ENCODE measurements at places on chromosomes 6 and 20.

DNA sequence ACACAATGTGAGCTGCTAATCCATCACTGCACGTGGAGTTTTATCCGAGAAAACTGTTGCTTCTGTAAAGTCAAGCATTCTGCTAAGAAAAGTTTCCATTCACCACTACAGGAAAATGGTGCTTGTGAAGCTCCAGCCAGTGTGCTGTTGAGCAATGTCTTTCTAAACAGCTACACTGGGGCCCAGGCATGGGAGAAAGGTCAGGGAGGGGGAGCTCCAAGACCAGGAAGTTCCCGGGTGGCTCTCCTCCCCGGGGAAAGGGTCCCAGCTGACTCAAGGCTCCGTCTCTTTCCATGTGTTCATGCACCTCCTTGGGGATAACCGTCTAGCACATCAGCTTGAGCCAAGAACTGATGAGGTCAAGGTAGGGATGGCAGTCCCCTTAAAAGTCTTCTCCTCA is 20.5 kb downstream of the RPP40 start:
- H3K4me1 ChIP-seq: no peaks in the 10 kb centered on the region
- no peaks in the 10 kb centered on the region for H3K36me3 ChIP-seq
- no peak for DNase-seq
- no peak overlapping the region for H3K27ac ChIP-seq

DNA sequence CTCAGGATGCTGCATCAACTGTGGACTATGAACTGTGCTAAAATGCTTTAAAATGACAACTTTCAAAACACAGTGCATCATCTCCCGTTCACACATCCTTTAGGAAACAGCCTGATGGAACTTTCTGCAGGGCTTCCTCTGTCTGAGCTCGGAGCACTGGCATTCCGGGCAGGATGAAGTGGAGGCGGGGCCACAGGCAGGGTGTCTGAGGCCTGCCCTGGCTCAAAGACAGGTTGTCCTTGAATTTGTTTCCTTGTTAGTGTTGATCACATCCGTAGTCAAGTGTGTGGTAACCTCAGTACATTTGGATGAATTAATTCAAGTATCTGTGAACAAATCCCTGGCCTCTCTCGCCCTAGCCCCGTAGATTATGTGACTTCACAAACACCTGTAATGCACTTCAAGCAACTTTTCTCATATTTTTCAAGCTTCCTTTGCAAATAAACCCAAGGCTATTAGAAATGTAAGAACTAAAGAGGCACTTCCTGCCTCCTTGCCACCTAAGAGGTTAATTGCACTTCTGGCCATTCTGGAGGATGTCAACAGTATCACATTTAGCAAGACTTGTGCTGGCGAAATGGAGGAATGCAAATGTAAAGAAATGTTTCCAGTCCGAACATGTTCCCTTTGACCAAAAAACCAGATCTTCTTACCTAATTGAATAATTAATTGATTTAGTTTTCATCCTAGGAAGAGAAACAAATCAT is 3.1 kb downstream of the CD93 start:
- H3K4me1 ChIP-seq: no peaks in the 10 kb centered on the region
- peaks cover 10% of the 10 kb centered on the region for H3K27me3 ChIP-seq
- DNase-seq: no peak
- H3K36me3 ChIP-seq: no peaks in the 10 kb centered on the region
- H3K4me3 ChIP-seq: no peak overlapping the region

GRCh38 chr6:13253272-13253671 is 75.1 kb downstream of the TBC1D7 start:
- H3K4me3 ChIP-seq: no peak overlapping the region
- DNase-seq: no peak
- peaks cover 7% of the 10 kb centered on the region for H3K4me1 ChIP-seq
- H3K27ac ChIP-seq: no peak overlapping the region

DNA sequence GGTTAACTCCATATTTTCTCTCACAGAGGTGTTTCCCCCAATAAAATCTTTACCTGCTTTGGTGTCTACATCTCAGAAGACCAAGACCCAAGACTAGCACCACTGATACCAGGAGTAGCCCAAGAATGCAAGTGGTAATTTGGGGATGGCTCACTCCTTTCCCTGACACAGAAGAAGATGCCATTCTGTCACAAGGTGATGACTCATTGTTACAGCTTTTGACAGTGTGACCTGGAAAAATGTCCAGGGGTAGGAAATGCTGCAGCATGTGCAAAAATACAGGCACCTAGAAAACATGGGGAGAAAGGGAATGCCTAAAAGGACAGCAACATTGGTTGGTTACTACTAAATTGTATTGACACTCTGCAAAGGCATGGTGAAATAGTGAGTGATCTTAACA is 254.0 kb upstream of the GJE1 start:
- no peak overlapping the region for H3K27ac ChIP-seq
- H3K4me1 ChIP-seq: peaks cover 21% of the 10 kb centered on the region
- H3K4me3 ChIP-seq: no peak overlapping the region
- H3K36me3 ChIP-seq: no peaks in the 10 kb centered on the region
- H3K27me3 ChIP-seq: no peaks in the 10 kb centered on the region
- no peak for DNase-seq

DNA sequence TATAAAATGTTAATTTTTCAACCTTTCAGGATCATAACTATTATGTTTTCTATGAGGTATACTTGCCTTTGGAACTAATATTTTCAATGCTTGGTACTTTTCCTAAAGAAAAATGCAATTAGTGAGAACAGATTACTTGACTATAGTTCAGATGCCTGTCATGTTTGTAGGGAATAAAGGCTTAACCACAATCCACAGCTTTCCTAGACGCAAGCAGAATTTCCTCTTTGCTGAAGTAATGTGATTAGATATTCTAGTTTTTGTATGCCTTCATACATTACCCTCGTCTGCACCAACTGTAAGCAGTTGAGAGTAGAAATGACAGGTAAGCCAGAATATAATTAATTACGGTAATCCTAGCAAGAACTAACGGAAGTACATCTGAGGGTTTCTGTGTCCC is 581.4 kb upstream of the MMS22L start:
- no peaks in the 10 kb centered on the region for H3K27me3 ChIP-seq
- no peak overlapping the region for H3K27ac ChIP-seq
- H3K4me3 ChIP-seq: no peak overlapping the region
- H3K4me1 ChIP-seq: no peaks in the 10 kb centered on the region
- H3K36me3 ChIP-seq: no peaks in the 10 kb centered on the region
- DNase-seq: no peak

DNA sequence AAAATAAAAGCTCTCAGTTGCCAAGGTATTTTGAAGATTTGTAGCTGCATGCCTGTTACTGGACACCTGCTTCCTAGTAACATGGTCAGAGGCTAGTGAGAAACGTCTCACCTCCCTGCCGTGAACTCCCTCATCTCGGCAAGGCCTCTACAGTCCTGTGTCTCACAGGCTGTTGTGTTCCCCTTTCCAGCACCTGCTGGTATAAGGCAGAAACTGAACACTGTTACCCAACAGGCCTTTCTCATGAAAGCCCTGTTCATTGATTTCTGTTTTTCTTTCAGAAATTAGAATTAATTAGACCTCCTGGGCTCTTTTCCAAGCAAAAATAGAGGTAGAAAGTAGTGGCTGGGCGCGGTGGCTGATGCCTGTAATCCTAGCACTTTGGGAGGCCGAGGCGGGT is 17.6 kb upstream of the SRSF3 start:
- H3K4me1 ChIP-seq: peaks cover 39% of the 10 kb centered on the region
- DNase-seq: no peak

DNA sequence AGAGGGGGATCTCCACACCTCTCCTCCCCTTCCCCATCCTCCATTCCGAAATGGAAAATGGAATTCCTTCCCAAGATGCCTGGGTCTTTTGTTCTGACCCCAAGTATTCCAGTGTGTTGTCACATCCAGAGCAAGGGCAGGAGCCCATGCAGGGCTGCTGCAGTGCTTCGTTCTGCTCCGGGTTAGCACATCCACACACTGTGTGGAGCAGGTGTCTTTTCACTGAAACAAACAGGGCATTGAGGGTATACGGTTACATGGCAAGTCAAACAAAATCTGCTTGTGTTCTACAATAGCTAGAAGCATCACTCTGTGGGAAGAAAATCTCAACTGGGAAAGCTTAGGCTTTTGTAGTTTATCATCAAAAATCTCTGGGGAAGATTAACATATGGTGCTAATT is 56.9 kb downstream of the LYRM2 start:
- H3K27me3 ChIP-seq: no peaks in the 10 kb centered on the region
- no peak for DNase-seq
- no peak overlapping the region for H3K27ac ChIP-seq

All from Calu3 (cell line).